ENCODE measurements at places on chromosomes 5 and 9.

GRCh38 chr9:137972988-137973470 lies 95.4 kb downstream of the CACNA1B start:
- DNase-seq: no peak

- no peak for DNase-seq
Measured at GRCh38 chr5:11504886-11505193, 399.4 kb downstream of the CTNND2 start.

GRCh38 chr5:149211566-149211965 lies 60.1 kb upstream of the AFAP1L1 start:
- DNase-seq: no peak

GRCh38 chr9:130235558-130236435 lies 29.8 kb upstream of the HMCN2 start:
- DNase-seq: peak; percentile 45

DNA sequence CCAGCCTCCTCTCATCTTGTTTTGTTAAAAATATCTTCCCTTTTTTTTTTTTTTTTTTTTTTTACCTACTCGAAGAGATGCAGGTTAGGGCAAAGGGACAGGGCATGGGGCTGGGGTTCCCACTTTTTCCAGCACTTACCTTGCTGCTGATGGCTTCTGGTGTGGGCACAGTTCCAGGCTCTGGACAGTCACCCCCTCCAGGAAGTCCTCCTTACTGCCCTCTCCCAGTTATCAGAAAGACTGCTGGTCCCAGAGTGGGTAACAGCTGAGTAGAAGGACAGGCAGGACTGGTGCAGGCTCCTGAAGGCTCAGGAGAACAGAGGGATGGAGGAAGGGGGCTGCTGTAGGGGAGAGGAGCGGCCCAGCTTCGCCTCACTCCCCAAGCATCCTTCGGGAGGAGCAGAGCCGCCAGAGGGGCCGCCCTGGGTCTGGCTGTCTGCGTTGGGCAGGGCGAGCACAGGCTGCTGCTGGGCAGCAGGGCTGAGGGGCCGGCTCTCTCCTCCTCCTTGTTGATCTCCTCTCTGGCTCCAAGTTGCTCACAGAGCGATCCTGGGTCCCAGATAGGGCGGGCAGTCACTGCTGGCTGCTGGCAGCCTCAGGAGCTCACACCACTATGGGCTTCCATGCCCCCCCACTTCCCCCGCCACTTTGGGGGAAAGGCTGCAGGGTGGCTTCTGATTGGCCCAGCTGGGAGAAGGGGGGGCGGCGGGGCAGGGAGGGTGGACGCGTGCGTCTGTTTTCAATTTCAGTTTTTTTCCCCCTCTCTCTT lies at the start of gene PDGFRB:
Gene PDGFRB (minus strand): TSS at position 588 of the 769 bp plus-strand sequence. CDS start 18,798 bp downstream, outside the sequence.
- DNase-seq: no peak

GRCh38 chr5:95007921-95008597 lies 276.8 kb downstream of the MCTP1 start:
- DNase-seq: no peak

Measured in HL-60 (cell line).